ENCODE measurements at places on chromosomes 5 and 9.

DNA sequence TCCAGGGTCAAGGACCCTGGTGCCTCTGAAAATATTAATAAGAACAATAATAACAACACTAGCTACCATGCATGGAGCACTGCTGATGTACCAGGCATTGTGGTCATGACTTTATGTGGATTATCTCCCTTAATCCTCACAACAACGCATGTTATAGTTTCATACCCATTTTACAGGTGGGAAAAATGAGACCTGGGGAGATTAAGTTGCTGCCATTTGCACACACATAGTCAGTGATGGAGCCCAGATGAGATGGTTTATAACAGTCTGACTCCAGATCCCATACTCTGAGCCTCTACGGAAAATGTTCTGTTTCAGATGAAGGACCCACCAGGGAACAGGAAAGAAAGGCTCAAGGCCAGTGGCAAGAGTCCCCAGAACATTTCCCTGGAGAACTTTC lies 48.2 kb upstream of the PPARGC1B start:
- no peak for DNase-seq

GRCh38 chr9:71758785-71759184 lies 9.5 kb downstream of the CEMIP2 start:
- DNase-seq: no peak

- DNase-seq: no peak
These were observed 147.3 kb downstream of the GADD45G start for GRCh38 chr9:89752154-89752553.

GRCh38 chr5:178589180-178590140 lies 733 bp downstream of the COL23A1 start:
- DNase-seq: peak; percentile 75

GRCh38 chr5:135691044-135691443 lies 112.3 kb upstream of the CXCL14 start:
- no peak for DNase-seq

DNA sequence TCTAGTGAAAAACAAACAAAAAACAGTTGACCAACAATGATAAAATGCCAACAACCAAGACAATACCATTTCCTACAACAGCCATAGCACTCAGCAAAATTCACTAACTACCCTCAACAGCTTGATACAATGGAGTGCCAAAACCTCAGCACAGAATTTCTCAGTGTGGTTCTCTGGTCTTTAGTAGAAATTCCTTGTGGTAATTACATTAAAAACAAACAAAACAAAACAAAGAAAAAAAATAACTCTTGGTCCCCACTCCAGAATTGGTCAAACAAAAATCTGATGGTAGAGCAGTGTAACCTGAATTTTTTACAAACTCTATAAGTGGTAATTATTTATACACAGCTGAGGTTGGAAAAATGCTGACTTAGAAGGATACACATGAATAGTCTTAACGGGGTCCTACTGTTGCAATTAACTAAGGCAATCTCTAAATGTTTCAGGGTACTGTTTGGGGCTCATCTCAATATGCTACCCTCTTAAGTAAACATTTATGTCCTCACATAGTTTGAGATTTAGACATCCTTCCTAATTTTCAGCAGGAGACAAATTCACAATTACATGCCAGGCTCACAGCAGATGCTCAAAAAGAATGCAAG lies 13.8 kb downstream of the CSNK1A1 start:
- DNase-seq: no peak

DNA sequence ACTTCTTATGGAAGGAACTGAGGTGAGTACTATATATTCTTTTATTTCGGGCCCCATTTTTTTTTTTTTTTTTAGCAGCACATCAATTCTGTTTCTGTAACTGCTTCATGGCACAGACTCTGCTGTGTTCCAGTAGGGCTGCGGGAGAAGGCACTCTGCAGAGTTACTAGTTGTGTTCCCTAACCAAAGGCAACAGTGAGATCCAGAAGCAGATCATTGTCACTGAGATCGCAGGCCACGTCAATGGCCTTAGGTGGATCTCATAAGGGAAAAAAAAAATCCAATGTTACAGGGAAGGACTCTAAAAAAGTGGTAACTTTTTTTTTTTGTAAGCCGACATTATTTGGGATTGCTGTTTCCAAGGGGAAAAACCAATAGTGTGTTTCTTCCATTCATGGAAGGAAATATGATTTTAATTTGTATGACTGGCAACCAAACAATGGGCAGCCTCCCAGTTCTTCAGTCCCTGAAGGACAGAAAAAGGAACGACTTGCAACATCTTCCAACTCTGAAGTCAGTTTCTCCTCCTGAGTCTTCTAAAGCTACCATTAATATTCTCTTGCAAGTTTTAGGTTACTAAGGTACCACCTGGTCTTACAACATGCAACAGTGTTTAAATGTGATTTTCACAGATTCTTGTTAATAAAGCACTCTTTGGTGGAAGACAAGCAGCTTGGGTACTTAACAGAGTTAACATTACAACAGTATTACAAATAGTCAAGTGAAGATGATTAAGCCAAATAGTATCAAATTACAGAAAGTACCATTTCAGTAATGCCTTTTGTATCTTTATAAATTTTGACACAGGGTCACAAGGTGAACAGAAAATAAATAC lies 52.8 kb downstream of the HABP4 start:
- no peak for DNase-seq

- DNase-seq: peak; percentile 44
These were observed 62.5 kb upstream of the PLPP1 start for GRCh38 chr5:55597014-55597981.

DNA sequence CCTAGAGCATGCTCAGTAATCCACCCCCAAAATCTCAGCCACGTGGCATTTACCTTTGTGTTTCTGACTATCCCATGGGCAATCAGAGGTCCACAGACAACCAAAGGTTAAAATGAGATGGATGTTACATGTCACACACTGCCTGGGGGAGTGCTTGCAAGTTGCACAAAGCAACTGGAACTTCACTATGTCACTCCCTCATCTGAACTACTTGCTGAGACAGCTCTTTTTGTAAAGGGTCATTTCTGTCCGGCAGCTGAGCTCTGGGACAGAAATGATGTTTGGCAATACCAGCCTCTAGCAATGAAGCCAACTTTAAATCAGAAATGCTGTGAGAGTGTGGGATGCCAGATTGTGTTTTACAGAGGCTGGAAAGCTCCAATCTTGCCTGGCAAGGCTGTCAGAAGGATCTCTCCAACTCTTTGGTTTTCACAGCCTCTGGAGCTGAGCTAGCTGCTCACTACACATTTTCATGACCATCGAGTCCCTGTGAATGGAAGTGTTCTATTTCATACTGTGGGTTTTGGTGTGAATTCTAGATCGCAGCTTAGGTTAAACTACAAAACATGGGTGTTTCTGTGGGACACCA lies 66.3 kb upstream of the TMEM215 start:
- DNase-seq: no peak

DNA sequence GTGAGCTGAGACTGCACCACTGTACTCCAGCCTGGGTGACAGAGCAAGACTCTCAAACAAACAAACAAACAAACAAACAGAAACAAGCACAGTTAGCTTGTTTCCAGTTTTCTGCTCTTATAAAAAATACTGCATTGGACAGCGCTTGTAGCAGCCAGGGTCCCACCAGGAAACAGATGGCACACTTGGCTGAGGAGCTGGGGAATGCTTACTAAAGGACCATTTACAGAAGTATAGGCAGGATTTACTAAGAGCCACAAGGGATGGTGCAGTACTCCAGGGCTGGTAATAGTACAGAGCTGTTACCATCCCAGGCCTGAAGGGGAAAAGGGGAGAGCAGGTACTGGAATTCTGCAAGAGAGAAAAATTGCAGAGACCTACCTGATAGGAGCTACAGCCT lies 5.2 kb upstream of the ANKS6 start:
- DNase-seq: no peak

- no peak for DNase-seq
These were observed 68.3 kb downstream of the SMARCA2 start for GRCh38 chr9:2083479-2083878.

DNA sequence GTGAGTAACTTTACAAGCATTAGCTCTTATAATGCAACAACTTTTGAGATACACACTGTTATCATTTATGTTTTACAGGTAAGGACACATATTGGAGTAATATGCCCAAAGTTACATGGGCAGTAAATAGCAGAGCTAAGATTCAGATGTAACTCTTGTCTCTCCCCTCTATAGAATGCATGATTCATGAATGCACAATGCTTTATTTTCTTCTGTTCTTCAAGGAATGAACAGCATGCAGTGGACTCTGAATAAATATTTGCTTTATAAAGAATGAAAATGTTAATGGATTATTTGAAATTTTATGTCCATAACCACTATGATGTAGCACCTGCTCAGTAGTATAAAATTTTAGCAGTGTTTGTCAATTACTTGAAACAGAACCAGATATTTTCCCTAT lies 629.5 kb downstream of the KCTD16 start:
- DNase-seq: no peak

DNA sequence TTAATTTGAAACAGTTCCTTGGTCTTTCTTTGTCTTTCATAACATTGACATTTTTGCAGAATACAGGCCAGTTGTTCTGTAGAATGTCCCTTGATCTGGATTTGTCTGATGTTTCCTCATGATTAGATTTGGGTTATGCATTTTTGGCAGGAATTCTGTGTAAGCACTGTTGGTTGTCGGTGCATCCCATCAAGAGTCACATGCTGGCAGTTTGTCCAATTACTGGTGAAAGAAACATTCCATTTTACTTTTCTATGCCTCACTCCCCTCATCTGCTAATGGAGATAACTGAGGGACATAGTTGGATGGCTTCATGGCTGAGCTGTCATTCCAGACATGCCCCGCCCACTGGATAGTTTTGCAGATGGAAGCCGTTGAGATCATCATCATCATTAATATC lies 7.6 kb upstream of the ZNF618 start:
- no peak for DNase-seq

DNA sequence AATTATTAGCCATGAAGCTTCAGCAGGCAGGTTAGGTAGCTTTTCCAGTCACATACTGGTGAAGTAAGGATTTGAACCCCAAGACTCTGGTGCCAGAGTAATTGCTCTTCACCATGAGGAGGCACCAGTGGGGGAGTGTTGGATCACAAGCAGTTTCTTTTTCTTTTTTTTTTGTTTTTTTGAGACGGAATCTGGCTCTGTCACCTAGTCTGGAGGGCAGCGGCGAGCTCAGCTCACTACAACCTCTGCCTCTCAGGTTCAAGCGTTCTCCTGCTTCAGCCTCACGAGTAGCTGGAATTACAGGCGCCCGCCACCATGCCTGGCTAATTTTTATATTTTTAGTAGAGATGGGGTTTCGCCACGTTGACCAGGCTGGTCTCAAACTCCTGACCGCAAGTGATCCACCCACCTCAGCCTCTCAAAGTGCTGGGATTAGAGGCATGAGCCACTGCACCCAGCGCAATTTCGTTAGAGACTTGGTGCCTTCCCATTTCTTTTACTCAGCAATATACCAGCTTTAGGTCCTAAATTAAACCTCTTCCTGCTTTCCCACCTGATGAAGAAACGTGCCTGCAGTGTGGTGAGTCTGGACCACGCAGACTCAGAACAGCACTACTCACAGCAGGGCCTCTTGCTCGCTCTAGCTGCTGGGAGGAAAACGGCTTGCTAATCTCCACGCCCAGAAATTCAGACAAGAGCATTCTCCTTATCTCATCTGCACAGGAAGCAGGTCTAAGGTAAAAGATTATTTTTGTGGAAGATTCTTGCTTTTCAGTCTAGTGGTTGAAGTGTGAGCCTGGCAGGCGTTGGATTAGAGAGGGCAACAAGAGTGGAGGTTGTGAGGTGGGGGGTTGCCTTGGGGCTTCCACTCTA lies at the start of gene S100Z:
Gene S100Z, plus strand, starts transcription at position 596 of the 873 bp plus-strand sequence. CDS start 25,346 bp downstream, outside the sequence.
- DNase-seq: no peak

- DNase-seq: no peak
These were observed 43.3 kb upstream of the SLCO6A1 start for GRCh38 chr5:102542057-102542456.

GRCh38 chr9:125841444-125841843 lies 94.3 kb downstream of the PBX3 start:
- no peak for DNase-seq

- DNase-seq: no peak
These were observed 405.6 kb downstream of the DMRT2 start for GRCh38 chr9:1455766-1456165.

- DNase-seq: no peak
These were observed 33.5 kb upstream of the LPCAT1 start for GRCh38 chr5:1557114-1557873.

GRCh38 chr9:5832071-5832537 lies 813 bp downstream of the ERMP1 start:
- no peak for DNase-seq

GRCh38 chr9:36029765-36030528 lies 6.8 kb upstream of the RECK start:
- peak; percentile 65 for DNase-seq

GRCh38 chr5:74415695-74416102 lies 224.8 kb downstream of the ENC1 start:
- no peak for DNase-seq

DNA sequence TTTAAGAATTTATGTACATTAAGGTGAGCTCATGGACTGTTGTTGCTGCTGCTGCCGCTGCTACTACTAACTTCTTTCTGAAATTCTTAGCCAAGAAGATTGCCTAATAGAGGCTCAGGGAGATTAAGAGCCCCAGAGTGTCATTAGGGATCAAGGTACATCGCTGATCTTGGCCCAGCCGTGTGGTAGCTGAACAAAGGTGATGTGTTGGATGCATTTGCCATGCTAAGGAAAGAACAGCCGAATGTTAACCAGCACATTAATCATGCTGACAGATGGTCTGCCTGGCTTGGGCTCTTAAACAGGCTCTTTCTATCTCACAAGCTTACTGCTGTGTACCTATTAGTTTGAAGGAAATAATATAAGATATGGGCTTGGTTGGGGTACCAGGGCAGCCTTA lies 137.1 kb downstream of the KCTD16 start:
- no peak for DNase-seq

- no peak for DNase-seq
These were observed 127.0 kb downstream of the ADAMTS2 start for GRCh38 chr5:179217956-179218942.

DNA sequence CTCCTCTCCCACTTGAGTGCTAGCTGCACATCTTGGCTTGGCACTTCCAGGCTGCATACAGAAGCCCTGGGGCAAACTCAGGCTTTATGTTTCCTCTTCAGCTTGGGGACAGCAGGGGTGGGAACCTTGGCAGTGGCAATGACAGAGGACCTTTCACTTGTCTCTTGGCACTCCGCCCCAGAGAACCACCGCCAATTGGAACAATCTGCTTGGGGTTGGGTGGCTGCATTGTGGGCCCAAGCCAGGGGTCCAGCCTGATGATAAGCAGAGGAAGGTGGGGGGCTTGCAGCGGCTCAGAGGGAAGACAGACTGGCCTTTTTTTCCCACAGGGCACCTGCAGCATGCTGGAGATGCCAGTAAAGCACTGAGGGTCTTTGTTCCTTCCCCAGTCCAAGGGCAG lies 179.0 kb upstream of the NMUR2 start:
- DNase-seq: no peak

GRCh38 chr5:119386596-119387344 lies 31.0 kb downstream of the TNFAIP8 start:
- DNase-seq: no peak

Measured in AG08396 (cell line).